Right cardiac atrium (tissue), 5 donors: ENCODE measurements at places on chromosomes 4 and X.
A peak's percentile ranks its signal among the peaks of the same experiment; 100 is the strongest.

DNA sequence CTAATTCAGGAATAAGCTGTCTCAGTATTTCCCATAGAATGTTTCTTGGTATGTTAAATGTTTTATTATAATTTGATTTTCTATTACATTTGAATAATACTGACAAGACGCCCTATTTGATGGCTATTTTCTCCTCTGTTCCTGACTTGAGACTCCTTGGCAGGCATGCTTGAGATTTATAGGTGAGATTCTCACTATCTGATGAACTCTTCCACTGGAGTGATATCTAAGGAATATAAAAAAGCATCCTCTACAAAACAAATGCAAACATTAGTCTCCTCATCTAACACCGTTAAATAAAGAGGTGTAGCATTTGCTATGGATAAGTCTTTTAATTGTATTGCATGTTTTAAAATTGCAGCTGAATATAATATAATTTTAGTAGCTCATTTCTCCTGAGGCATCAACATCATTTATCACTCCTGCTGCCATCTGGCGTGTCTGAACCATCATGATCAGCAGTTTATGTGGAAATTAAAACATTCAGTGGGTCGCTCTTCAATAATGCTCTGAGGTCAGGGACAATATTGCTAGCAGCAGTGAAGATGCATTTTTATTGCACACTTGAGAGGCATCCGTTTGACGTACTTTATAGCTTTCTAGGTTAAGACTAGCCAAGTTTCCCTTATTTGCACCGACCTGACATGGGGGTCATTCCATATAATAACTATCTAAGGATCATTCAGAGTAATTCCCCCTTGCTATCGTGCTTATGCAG, 210.4 kb upstream of the GALNTL6 start:
- no peak for DNase-seq

GRCh38 chrX:131704136-131704695, 160.3 kb downstream of the OR13H1 start:
- DNase-seq = peak; percentile 90

GRCh38 chr4:54395013-54395527, 166.0 kb downstream of the PDGFRA start:
- DNase-seq = no peak

DNA sequence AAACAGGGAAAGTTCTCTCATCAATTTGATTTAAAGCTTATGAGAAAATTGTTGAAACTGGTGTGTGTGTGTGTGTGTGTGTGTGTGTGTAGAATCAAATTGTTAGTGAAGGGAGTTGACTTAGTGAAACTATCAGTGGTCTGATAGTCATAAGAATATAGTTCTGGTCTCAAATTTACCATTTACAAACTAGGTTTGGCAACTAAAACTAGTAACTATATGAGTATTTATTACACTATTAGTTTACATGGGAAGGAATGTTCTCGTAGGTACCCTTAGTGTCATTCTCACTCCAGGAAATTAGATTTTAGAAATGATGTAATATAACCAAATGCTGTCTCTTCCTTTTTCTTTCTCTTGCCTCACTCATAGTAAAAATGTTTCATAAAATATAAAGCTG, 11.9 kb downstream of the SULT1E1 start:
- no peak for DNase-seq

- no peak for DNase-seq
Observed at GRCh38 chr4:180532691-180533090, 1710.5 kb upstream of the TENM3 start.

DNA sequence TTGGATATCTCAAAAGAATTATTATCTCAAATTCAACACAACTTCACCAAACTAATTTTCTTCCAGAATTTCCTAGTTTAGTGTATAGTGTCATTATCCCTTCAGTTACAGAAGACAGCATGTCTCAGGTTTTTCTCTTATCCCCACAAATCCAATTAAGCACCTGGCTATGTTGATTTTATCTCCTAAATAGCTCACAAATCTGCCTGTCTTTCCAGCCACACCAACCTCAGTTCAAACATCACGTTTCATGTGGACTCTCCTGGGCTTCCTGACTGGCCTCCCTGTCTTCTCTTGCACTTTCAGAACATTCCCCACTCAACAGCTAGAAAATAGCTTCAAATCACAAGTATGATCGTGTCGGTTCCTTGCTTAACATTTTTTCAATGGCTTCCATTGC, 14.8 kb downstream of the STK32B start:
- DNase-seq = no peak

GRCh38 chr4:10893395-10893794, 208.8 kb upstream of the CLNK start:
- no peak for DNase-seq

GRCh38 chr4:12884846-12885796, 599.0 kb downstream of the RAB28 start:
- DNase-seq = no peak

DNA sequence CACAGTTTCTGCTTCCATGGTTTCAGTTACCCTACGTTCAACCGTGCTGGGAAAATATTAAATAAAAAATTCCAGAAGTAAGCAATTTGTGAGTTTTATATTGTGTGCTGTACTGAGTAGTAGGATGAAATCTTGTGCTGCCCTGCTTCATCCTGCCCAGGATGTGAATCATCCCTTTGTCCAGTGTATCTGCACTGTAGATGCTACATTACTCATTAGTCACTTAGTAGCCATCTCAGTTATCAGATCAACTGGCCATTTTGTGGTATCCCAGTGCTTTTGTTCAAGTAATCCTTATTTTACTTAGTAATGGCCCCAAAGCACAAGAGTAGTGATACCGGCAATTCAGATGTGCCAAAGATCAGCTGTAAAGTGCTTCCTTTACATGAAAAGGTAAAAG, 97.9 kb downstream of the COX18 start:
- no peak for DNase-seq

- no peak for DNase-seq
Observed at GRCh38 chrX:41308884-41309647, 24.9 kb upstream of the DDX3X start.

- no peak for DNase-seq
Observed at GRCh38 chrX:110531873-110532580, 173.4 kb downstream of the RTL9 start.

DNA sequence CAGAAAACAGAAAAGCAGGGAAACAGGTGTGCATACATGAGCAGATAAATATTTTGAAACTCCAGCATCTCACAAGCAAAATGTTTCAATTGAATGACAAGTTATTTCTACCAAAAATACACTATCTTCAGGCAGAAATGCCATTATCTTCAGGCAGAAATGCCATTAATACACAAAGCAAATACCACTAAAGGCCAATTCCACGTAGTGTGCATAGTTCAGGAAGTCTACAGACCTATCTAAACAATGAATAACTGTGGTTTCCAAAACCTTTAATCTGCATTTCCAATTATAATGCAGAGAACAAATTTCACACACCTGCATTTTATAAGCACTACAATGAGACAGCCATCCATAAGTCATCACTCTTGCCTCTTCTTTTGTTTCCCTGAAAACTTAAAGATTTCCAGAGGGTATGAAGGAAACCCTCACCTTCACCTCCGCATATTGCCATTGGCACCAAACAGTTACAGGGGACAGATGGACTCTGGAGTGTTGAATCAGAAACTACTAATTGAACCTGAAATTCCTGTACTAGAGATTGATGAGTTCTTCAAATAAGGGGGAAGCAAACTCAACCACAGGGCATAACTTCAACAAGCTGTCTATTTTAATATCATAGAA, 179.0 kb downstream of the PDGFC start:
- no peak for DNase-seq

DNA sequence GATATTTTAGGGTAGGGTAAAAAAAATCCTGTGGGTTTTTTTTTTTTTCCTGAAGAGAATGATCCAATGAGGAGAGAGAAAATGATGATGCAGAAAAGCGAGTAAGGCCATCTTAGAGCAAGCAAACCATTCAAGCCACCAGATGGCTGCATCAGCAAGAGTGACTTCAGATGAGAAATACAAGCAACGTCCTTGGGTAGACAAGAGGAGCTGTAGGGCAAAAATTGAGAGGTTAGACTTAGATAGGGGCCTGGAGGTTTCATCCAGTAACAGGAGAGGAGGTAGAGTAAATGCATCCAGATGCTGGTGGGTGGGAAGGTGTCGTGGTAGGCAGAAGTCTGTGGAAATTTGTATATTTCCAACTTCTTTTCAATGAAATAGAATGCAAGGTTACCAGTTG, 14.6 kb downstream of the FTHL17 start:
- DNase-seq = no peak

- DNase-seq = no peak
Observed at GRCh38 chr4:122009524-122009923, 57.7 kb upstream of the TRPC3 start.

DNA sequence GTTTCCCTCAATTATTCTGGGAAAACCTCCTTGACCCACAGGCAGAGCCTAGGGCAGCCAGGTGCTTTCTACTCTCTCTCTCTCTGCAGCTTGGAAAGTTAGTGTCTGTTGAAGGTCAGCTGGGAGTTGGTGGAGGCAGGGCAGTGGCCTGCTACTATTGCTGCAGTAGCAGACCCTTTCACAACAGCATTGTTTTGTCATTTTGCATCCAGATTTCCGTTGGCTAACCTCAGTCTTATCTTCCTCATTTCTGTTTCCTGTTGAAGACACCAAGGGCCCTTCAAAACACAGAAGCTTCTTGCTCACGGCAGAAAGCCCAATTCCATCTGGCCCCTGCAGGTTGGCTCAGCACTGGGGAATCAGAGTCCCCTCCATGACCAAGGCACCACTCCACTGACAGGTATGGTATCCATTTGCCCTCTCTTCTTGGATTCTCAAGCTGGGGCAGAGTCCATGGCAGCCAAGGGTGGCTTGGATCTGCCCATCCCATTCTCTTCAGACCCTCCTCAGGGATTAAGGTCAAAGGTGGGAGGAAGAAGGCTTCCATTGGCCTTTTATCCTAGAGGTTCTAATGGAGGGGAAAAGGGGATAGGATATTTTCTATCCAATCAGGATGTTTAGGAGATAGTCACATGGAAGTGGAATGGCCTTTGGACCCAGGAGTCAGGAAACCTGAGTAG, 24.6 kb downstream of the VSIG4 start:
- DNase-seq = peak; percentile 58

DNA sequence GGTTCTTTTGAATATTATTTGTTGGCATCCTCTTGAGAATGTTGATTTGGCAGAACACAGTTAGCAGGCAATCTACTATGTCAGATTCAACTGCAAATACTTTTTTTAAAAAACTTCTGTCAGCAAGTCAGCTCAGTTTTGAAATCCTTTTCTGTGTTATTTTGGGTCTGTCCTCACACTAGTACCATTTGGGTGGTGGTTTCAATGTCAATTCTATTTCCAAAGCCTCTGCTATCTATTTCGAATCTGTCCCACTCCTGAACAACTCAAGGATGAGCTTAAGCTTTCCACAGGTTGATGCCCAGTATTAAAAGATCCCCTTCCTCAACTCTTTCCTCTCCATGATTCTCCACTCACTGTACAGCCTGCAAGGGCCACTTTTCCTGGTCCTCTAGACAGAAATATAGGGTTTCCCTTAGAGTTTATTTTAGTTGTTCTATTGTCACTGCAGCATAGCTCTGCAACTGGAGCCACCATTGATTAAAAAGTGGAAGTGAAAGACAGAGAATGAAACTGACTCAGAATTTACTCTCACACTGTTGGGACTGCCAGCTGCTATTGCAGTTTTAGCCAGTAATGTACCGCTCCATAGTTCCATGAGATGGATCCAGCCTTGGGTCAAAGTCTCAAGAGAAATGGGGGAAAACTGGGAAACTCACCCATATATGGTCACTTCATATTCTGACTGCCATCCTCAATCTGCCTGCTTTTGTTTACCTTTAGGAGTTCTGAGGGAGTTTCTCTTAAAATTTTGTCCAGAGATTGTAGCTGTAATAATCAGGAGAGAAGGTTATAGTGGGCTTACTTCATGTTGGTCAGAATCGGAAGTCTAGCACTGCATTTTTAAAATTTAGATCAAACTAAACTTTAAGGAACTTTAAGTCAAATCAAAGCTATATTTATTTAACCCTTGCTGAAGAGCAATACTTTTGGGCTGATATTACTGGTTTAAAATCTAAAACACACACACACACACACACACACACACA, 14.6 kb downstream of the HDX start:
- DNase-seq = no peak

DNA sequence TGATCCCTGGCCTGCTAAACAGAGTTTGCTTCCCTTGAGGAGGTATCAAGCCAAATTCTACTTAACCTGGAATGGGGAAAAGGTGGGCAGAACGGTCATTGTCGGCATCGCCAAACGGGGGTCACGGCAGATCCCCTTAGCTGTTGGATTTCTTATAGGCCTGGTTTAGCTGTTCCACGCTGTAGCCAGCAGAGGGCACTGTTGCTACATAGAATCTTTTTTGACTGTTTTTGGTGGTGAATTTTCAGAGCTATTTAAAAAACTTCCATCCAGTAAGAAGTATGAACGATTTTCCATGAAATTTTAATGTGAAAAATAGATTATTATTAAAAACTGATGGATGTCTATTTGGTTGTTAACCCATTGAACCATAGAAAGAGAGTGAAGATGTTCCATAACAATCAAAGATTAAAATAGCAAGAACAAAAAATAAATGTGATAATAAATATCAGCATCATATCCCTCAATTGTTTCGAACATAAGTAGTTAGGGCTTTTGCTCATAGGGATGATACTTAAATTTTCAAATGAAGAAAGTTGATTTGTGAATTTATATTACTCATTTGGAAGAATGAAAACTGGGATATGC, 56.6 kb downstream of the LINC00632 start:
- no peak for DNase-seq
